B cell (primary cell): ENCODE measurements at places on chromosomes 3 and 15.

GRCh38 chr3:8561370-8561769 is 59.7 kb downstream of the LMCD1 start:
- no peak for DNase-seq

- DNase-seq: no peak
These were observed 27.1 kb upstream of the SEMA3F start for GRCh38 chr3:50128001-50128400.

- no peak for DNase-seq
These were observed 61.9 kb downstream of the FEM1B start for GRCh38 chr15:68339481-68339880.

- no peak for DNase-seq
These were observed 41.7 kb upstream of the BLM start for GRCh38 chr15:90675464-90675863.

GRCh38 chr15:88661041-88661700 is 22.4 kb downstream of the ISG20 start:
- DNase-seq: no peak

DNA sequence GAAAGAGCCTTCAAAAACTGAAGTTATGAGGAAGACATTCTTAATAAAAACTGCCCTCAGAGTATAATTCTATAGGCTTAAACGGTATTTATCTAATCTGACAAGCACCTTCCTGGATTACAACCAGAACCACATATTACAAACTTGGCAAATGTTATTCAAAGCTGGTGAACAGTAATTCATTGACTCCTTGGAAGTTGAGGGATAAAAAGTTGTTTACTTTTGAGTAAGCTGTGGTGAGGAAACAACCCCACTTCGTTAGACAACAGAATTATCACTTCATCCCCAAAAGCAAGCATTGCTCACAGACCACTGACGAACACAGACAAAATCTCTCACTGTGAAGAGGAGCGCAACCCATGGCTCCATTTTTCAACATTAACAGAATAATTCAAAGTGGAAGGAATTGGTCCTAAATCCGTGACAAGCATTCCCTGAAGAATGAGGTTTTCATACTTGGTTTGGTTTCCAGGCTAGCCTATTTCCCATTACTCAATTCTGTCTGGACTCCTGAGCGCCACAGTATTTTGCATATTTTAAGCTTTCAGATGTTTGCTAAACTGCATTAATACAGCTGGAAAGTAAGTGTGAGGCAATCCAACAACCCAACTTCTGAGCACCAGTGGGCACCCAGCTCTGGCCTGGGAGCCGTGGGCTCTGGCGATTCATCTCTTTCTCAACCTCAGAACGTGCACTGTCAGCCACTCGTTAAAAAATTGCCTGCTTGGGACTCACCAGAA is 32.7 kb downstream of the LRIG1 start:
- no peak for DNase-seq

GRCh38 chr3:101851850-101852714 is 2.8 kb downstream of the NFKBIZ start:
- no peak for DNase-seq

DNA sequence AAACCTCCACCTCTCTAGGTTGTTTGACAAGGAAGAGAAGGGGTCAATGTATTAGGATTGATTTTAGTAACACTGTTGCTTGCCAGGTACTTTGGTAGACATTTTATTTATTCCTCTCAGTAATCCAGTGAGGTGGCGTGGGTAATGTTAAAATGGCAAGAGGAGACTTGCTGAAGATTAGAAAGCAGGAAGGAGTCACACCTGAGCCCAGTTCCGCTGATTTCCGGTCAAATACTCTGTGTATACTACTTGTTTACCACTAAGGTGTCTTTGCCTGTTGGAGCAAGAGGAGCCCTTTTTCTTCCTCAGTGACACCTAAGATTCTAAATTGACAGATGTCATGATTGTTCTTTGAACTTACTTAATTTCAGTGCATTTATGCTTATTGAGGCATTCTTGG is 1.7 kb downstream of the OXNAD1 start:
- DNase-seq: no peak

DNA sequence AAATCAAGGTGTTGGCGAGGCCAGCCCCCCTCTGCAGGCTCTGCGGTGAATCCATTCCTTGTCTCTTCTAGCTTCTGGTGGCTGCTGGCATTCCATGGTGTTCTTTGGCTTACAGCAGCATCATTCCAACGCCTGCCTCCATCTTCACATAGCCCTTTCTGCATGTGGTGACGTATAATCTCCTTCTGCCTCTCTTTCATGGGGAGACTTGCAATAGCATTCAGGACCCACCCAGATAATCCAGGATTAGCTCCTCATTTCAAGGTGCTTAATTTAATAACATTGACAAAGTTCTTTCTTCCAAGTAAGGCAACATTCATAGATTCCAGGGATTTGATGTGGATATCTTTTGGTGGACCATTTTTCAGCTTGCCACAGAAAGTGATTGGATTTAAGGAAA is 35.8 kb downstream of the ISG20 start:
- DNase-seq: no peak

DNA sequence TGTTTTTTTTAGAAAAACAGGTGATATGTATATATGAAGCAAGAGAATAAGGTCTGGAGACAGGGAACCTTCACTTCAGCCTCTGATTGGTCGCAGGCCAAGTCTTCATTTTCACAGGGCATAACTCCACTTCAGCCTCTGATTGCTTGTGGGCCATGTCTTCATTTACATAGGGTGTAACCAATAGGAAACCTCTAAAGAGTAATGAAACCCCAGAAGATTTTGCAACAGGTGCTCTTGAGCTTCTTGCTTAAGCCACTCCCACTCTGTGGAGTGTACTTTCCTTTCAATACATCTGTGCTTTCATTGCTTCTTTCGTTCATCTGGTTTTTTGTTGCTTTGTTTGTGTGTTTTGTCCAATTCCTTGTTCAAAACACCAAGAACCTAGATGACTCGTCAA is 22.6 kb upstream of the SCG3 start:
- no peak for DNase-seq

DNA sequence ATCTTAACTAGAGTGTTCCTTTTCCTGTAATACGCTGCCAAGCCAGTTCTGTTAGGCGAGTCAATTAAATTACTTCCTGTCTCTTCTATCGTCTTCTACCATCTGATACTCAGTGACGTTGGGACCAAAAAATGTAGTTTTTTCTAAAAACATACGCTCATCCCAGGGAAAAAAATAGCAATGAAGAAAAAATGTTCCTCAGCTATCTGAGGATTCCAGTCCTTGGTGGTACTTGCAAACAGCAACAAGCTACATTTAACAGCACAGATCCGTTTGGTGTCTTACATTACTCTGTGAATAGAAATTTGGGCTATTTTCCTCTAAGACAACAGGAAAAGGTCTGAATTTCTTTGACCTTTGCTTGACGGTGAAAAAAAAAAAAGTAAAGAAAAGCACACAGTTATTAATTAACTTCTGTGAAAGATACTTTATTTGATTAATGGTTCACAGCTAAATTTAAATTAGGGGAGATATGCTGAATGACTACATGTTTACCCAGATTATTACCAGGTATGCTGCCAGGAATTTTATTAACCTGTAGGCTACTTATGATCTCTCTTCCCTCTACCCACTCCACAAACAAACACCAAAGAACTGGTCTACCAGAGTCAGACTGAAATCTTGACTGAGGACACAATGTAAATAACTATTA is 254.4 kb upstream of the ZPLD1 start:
- DNase-seq: peak; percentile 38

GRCh38 chr3:184600685-184601377 is 39.2 kb downstream of the EPHB3 start:
- no peak for DNase-seq

DNA sequence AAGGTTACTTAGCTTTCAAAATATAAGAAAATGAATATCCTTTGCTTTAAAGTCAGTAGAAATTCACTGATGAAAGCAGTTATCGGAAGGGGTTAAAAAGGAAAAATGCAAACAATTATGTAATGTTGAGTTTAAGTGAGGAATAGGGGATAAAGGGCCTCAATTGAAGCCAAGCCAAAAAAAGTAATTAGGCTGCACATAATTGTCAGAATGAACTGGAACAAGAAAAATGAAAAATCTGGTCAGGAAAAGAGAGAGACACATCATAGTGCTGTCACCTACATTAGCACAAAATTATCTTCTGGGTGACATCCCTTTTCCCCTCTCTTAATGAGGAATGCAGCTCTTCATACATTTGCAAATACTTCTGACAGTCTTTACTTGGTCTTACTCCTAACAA is 48.8 kb upstream of the PIK3R4 start:
- no peak for DNase-seq

- no peak for DNase-seq
These were observed 20.1 kb downstream of the EID1 start for GRCh38 chr15:48898032-48898431.

DNA sequence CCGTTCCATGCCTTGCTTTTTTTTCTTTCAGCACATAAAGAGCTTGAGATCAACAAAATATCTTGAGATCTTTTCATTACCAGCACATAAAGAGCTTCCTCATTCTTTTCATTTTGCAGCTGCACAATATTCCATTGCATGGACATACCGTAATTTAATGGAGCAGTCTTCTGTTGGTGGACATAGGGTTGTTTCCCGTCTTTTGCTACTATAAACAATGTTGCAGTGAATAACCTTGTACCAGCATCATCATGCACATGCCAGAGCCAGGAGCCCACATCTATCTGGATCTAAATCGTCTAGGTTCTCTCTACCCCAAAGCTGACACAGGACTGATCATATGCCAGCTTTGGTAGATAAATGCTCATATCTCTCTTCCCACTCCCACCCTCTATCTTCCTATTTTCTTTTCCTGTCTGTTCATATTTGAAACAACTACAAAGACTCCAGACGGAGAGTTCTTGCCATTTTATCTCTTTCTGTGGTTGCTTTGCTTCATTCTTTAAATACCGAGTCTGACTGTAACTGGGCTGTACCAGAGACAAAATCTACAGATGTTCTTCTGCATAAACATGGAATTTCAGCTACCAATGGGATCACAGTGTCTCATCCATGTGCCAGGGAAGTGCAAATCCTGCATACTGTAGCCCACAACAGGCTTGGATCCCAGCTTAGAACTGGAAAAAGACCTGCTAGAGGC is 47.1 kb upstream of the AKAP13 start:
- no peak for DNase-seq

GRCh38 chr15:32880642-32881041 is 162.8 kb downstream of the GREM1 start:
- DNase-seq: no peak

GRCh38 chr3:111859061-111859973 is at the start of gene PHLDB2:
Gene PHLDB2 (plus strand): TSS chr3:111859265. CDS start chr3:111884078, 24,813 bp downstream.
- DNase-seq: peak; percentile 78

DNA sequence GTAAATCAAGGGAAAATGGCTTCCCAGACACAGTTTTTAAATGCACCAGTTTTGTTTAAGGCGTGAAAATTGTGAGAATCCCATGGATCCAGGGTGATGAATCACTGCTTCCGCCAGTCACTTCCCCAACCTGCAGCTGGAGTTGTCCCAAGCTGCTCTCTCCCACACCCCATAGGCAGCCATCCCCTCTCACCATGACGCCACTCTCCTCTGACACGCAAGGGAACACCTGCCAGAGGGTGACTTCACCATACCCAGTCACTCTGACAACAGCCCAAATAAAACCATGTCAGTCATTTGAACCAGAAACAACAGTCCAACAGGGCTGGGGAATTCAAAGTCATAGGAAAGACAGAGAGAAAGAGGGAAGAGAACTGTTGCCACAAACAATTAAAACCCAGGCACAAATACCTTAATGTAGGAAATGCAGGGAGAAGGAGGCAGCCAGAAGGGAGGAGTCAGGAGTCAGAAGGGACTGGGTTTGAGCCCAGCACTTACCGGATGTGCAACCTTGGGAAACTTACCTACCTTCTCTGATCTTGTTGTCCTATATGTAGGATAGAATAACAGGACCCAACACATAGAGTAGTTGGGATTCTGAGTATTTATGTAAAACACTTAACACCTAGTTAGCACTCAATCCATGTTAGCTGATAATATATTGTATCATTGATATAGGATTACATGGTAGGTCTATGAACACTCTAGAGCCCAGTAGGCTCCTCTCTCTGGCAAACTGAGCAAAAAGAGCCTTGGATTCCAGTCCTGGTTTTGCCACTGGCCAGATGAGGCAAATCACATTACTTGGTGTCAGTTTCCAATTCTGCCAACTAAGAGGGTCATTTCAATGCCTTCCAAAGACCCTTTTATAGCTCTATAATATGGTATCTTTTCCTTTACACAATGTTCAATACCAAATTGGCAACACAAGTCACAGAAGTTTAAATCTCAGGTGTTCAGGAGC is 326.3 kb upstream of the ICE2 start:
- DNase-seq: no peak

- DNase-seq: no peak
These were observed 45.1 kb upstream of the AMOTL2 start for GRCh38 chr3:134419214-134419959.

DNA sequence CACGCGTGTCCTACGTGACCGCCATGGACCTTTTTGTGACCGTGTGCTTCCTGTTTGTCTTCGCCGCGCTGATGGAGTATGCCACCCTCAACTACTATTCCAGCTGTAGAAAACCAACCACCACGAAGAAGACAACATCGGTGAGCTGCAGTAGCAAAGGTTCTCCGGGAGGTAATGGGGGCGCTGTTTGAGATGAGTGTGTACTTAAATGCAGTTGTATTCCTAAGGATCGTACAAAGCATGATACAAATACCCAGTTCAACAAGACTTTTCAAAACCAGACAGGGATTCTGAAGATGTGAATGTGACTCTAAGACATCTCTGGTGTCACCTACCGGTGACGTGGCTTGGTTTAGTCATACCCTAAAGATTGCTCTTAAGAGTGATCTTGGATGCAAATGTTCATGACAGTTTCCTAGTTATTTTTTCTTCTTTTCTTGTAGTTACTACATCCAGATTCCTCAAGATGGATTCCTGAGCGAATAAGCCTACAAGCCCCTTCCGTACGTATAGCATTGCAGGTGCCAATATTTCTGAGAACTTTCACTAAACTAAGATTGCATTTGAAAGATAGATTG is 556.6 kb downstream of the GABRG3 start:
- no peak for DNase-seq

GRCh38 chr15:46960581-46960980 is 756.7 kb upstream of the SEMA6D start:
- no peak for DNase-seq

DNA sequence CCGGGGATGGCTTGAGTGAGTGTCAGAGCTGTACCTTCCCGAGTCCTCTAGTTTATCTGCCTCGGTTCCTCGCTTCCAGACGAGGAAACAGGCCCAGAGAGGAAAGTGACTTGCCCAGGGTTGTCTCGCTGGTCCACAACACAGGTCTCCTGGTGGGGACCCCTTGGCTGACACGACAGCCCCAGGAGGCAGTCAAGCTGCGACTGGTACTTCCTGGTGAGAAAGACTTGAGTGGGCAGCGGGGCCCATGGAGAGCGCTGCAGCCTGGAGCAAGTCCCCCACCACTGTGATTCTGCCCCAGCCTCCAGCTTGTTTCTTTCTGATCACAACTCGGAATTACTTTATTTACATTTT is 600 bp upstream of the CHRNA5 start:
- DNase-seq: no peak

DNA sequence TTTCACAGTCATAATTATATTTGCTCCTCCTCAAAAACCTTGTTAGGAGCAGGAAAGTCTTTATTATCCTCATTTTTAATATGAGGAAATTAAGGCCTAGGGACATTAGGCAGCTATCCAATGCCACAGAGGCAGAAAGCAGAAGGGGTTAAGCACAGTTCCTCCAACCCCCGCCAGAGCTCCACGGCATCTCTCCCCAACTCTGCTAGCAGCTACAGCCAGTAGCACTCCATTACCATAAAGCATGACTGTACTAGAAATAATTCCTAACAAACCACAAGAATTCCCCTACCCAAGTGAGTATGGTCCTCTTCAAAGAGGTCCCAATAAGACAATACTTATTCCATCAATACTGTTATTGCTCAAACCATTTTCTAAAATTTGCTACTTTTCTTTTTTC is 9.8 kb downstream of the HEG1 start:
- no peak for DNase-seq
